Chondrocyte (in vitro differentiated cells): ENCODE measurements at places on chromosomes 11 and 22. TPM values are rescaled to one million over a fixed set of nuclear protein-coding genes. Genes with fewer than 3 reads are reported as not detected.
A peak's percentile ranks its signal among the peaks of the same experiment; 100 is the strongest.

DNA sequence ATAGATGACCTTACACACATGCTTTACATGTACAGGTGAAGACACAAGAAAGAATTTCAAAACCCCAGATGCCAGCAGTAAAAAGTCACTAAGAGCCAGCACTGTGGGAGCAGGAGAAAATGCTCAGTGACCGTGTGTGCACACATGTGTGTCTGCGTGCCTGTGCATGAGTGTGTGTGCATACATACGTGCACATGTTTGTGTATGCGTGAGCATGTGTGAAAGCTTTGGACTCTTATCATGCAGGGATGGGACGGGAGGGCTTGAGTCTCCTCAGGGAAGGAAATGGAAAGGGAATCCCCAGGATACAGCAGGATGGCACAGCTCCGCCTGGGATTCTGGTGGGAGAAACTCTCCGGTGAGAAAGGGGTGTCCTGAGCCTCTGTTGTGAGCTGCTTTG, 121.5 kb upstream of the B3GAT1 start:
- H3K36me3 ChIP-seq: no peaks in the 10 kb centered on the region
- H3K4me1 ChIP-seq: no peaks in the 10 kb centered on the region
- no peak overlapping the region for H3K4me3 ChIP-seq

OR51G1 gene
- total RNA-seq: not detected in 3 replicates

DNA sequence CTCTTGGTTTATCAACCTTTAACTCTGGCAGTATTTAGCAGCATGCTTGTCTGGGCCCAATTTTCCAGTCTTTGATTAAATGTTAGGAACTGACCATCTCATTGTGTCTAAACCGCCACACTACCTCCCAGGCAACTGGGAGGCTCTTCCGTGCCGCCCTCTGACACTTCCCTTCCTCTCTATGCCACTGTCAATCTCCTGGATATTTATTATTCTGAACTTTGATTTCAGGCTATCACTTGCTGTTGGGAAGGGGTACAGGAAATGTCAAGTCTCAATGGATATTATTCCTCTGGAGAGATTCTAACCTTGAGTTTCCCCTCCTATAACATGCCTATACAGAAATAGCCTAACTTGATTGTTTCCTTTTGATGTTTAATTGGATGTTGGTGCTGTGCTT, 222.9 kb upstream of the NARS2 start:
- H3K36me3 ChIP-seq: no peaks in the 10 kb centered on the region
- no peak overlapping the region for H3K4me3 ChIP-seq
- no peaks in the 10 kb centered on the region for H3K27me3 ChIP-seq
- H3K4me1 ChIP-seq: peaks cover 68% of the 10 kb centered on the region

POU2AF1 gene
- total RNA-seq: not detected in 3 replicates

- H3K36me3 ChIP-seq: peaks cover 15% of the 10 kb centered on the region
- H3K4me1 ChIP-seq: no peaks in the 10 kb centered on the region
- H3K4me3 ChIP-seq: no peak overlapping the region
- no peak overlapping the region for H3K27ac ChIP-seq
These were observed 67.2 kb downstream of the PRCP start for GRCh38 chr11:82832983-82833382.

GRCh38 chr11:131248588-131248987, 121.8 kb upstream of the NTM start:
- peaks cover 53% of the 10 kb centered on the region for H3K27me3 ChIP-seq
- DNase-seq: no peak
- H3K36me3 ChIP-seq: no peaks in the 10 kb centered on the region
- peaks cover 13% of the 10 kb centered on the region for H3K4me1 ChIP-seq
- no peak overlapping the region for H3K4me3 ChIP-seq

MAPK8IP2 gene
- 3.0 to 4.3 TPM (median 4.1 TPM) in 3 replicates for total RNA-seq

- peak overlapping the region; percentile 92 for H3K4me3 ChIP-seq
- H3K27ac ChIP-seq: peak overlapping the region; percentile 93
- peaks cover 1% of the 10 kb centered on the region for H3K36me3 ChIP-seq
- DNase-seq: no peak
- H3K4me1 ChIP-seq: peaks cover 40% of the 10 kb centered on the region
These were observed 2.4 kb downstream of the TIMP3 start for GRCh38 chr22:32803738-32804435.

DNA sequence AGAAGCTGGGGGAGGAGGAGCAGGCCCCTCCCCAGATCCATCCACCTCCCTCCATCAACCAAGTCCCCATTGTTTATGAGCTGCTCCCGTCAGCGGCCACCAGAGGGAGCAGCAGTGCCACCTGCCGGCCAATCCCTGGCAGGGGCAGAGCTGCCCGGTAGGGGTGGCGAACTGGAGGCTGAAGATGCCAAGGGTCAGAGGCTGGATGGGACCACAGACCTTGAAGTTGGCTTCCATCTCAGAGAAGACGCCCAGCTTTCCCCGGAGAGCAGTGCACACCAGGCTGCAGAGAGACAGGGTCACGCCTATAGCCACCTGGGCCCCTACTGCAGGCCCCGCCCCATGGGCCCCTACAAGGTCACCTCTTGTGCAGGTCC, 3.6 kb downstream of the FIBP start:
- H3K4me3 ChIP-seq: no peak overlapping the region
- H3K27ac ChIP-seq: peak overlapping the region; percentile 54
- no peaks in the 10 kb centered on the region for H3K27me3 ChIP-seq
- no peak for DNase-seq
- peaks cover 39% of the 10 kb centered on the region for H3K4me1 ChIP-seq
- H3K36me3 ChIP-seq: peaks cover 20% of the 10 kb centered on the region

ZDHHC5 gene
- total RNA-seq: 57.4 to 60.3 TPM (median 59.2 TPM) in 3 replicates

GRCh38 chr22:40728731-40729189, 49.5 kb downstream of the MCHR1 start:
- no peak overlapping the region for H3K4me3 ChIP-seq
- H3K4me1 ChIP-seq: peaks cover 19% of the 10 kb centered on the region
- DNase-seq: peak; percentile 61
- H3K27me3 ChIP-seq: no peaks in the 10 kb centered on the region
